Nucleus accumbens (tissue), 56 donors: ENCODE measurements at places on chromosomes 1 and 21.
A peak's percentile ranks its signal among the peaks of the same experiment; 100 is the strongest.

- no peak for DNase-seq
Observed at GRCh38 chr1:175693364-175693763, 50.0 kb downstream of the TNR start.

DNA sequence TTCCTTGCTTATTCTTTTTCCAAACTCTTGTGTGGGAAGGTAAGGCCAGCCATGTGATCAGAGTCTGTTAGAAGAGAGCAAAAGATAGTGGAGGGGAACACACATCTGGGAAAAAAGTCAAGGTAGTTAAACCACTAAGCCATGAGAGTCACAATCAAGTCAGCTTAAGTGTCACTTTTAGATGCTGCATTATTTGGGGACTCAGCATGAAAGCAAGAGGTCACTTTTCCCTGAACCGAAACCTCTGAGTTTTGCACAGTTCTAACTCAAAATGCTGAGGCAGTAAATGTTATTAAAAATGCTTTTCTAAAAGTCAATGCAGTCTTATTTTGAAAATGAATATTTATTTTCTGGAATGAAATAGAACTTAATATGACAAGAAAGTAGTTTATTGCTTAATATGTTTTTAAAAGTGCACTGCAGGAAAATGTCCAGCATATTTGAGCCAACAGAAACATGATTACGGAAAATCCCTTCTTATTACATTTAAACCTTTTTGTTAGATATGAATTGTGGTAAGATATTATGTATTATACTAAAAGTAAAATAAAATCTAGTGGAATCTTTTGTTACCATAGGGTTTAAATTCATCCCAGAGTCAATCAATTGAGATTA, 69.3 kb downstream of the RBM11 start:
- no peak for DNase-seq

GRCh38 chr1:61460191-61460590, 264.8 kb downstream of the TM2D1 start:
- DNase-seq = no peak

GRCh38 chr1:162144268-162144667, 74.8 kb downstream of the NOS1AP start:
- DNase-seq = no peak

GRCh38 chr1:68081775-68082283, 31.4 kb upstream of the DIRAS3 start:
- DNase-seq = no peak

DNA sequence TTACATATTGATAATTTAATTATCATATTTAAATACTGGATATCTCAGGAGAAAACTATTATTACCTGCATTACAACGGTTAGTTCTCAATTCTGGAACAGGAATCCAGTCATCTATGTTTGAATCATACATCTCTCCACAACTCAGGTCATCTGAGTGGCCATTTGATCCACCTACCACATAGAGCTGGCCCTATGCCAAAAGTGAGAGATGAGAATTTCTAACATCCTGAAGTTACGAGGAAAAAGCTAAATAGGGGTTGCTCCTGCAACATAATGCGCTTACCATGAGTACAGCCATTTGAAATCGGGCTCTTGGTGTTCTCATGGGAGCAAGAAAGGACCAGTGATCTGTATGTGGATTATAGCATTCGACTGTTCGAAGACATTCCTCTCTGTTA, 16.9 kb downstream of the IVNS1ABP start:
- no peak for DNase-seq

DNA sequence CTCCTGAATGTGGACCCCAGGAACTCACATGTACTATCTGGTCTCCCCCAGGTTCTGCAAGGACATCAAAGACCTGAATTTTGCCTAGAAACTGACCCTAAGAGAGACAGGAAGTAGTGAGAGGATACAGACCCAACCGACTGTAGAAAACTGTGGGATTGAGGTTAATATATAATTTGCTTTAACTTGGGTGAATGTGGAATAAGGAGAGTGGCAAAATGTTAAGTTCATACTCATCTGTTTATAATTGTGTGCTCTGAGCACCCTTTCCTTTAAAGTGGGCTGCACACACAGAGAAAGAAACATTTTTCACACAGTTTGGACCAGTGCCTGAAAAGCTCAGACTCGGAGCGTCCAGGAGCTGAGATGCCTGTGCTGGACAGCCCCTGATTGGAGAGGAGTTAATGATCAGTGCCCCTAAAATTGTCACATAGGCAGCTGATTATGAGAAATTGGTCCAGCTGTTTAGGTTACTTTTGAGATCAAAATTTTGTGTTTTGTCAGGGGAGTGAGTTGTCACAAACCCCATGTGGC, 37.2 kb downstream of the ROR1 start:
- no peak for DNase-seq

DNA sequence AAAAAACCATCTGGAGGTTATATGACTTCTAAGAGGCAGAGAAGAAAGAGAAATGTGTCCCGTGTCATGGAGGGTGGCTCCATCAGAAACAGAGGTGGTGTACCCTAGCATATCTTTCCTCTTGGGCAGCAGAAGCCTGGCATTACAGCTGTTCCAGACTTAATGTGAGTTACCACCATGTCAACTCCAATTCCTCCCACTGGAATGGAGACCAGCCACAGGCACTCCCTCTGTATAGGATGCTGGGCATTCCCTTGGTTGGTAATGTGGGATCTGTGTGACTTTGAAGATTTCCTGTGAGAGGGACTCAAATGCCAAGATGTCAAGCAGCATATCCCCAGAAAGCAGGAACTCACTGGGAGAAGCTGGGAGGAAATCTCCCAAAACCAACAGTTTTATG, 77.1 kb upstream of the COG2 start:
- DNase-seq = no peak

DNA sequence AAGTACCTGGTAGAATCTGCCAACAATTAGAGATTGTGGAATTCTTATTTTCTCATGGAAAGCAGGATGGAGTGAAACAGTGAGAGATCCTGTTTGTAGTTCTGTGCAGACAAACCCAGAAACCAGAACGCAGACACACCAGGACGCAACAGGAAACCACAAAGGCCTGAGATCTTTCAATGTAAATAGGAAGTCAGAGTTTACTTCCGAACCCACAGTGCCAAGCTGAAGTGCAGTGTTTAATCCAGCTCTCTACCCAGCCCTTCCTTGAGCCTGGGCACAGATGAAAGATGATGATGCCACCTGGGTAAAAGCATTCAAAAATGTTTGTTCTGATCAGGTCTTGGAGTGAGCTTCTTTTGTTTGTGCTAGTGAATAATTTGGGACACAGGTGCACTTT, 244.2 kb upstream of the HOOK1 start:
- no peak for DNase-seq

DNA sequence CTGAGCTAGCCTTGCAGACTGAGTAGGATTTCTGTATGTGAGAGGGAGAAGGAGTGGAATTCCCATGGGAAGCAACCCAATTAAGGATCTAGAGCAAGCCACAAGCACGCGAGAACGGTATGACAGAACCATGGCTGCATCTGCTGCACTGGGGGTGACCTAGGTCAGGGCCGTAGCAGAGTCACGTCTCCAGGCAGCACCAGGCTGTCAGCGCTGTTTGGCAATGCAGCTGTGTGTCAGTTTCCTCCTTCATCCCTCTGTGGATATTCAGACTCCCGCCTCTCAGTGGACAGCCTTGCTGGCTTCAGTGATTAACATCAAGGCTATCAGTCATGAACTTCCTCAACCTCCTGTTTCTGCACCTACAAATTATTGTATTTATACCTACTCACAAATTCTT, 118.1 kb upstream of the PPP2R5A start:
- DNase-seq = no peak

DNA sequence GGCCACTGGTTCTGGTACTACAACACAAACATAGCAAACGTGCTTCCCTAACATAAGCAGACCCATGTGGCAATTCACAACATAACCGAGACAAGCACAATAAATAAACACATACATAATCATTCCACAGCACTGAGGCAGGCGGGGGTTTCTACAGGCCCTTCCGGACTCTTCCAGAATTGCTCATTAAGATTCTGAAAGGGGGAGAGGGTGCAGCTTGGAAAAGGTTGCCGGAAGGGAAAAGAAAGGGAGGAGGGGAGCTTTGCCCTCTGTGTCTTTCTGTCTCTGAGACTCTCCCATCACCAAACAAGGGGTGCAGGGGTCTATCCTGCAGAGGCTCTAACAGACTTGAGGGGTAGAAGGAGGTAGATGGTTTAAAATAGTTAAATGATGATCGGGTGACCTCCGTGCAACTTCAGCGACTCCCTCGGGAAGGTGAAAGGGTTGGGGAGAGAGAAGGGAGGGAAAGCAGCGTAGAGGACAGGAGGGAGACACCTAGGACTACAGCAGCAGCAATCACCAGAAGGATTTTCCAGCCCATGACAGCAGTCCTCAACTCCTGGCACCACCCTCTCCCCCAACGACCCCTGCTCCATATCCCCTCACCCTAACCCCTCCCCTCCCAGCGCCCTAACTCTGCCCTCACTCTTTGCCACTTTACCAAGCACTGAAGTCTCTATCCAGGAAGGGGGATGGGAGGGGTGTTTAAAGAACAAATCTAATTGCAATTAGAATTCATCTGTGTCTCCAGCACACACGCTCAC, 365.5 kb upstream of the ESRRG start:
- DNase-seq = peak; percentile 17

GRCh38 chr21:34845521-34846451, 177.0 kb downstream of the CLIC6 start:
- DNase-seq = no peak

- no peak for DNase-seq
Observed at GRCh38 chr1:12549460-12550349, 68.3 kb downstream of the DHRS3 start.

- no peak for DNase-seq
Observed at GRCh38 chr1:63943393-63943792, 169.6 kb downstream of the ROR1 start.

DNA sequence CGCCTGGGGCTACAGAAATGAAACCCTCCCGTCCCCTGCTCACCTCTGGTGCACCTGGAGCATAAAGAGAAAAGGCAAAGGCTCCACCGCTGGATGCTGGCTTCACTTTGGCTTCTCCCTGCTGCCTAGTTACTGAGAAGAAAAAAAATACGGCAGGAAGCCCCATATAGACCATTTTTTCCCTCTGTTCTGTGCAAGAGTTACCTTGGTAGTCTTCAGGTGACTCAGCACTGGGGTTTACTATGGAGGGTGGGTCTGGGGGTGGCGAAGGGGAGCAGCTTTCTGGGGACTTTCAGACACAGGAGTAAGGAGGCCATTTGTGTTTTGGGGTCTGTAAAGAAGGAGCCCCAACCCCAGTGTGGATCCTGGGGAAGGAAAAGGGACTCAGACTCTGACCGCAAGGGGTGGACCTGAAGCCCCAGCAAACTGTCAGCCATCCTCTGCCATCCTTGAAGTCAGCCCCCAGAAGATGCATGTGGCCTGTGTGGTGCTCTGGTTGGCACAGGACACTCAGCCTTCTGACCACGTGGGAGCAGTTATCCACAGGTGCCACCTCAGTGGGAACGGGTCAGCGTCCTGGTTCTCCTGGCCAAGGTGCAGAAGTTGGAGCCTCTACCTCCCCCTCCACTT, 25.9 kb upstream of the EPS8L3 start:
- no peak for DNase-seq

DNA sequence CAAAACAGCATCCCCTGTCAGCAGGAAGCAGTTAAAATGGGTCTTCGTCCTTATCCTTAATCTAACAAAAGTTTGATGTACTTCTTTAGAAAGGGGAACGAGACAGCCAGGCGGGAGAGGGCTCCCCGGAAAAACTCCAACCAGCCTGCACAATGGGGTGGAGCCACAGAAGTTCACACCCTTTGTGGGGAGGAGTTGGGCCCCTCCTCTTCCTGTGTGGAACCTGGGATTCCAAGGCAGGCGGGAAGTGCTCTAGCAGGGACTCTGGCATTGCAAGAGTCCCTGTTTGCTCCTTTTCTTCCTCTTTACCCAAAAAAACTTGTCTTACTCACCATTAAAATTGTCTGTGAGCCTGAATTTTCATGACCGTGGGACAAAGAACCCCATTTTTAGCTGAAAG, 47.7 kb downstream of the FCRL5 start:
- no peak for DNase-seq

DNA sequence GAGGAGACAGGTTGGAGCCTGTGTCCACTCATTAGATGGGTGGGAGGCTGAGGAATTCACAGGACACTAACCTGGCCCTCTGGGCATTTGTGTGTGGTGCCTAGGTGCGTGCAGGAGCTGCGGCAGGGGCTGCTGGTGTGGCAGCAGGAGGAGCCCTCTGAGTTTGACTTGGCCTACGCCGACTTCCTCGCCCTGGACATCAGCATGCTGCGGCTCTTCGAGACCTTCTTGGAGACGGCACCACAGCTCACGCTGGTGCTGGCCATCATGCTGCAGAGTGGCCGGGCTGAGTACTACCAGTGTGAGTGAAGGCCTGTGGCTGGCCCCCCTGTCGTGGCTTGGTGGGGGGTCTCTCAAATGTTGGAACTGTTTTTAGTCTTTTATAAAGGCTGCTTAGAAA, 3.6 kb downstream of the XKR8 start:
- DNase-seq = no peak

DNA sequence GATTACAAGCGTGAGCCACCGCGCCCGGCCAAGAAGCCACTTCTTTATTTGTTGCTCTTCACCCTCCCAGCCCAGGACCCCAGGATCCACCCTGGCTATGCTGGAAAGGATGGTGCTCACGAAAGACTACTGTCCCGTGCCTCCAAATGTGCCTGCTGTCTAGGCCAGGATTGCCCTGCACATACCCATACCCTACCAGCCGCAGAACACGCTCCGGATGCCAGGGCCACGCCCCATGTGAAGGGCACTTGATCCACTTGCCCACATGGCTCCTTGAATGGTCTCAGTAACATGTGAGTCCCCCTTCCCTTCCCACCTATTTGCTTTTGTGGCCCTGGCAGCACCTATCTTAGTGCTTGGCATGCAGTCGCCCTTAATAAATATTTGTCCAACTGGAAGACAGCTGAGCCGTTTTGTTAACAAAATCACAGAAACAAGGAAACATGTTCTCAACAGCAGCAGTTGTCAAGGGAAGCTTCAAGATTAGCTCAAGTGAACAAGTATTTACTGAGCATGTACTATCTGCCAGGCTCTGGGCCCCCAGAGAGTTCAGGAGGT, 13.8 kb upstream of the UBXN10 start:
- no peak for DNase-seq

DNA sequence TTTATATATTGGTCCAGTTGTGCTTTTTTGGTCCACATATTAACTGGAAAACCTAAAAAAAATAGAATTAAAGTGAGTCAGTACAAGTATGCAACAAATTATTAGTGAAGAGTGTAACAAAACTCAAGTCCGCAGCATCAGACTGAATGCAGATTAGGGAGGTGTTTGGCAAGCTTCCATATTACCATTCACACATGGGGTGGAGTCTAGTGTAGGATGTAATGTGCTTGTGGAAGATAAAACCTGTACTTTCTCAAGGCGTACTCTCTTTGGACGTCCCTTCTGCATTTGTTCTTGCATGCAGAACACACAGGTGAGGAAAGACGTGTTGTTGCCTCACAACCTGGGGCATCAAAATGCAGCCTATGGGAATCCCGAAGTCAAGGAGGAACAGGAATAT, 668.7 kb downstream of the MRPL39 start:
- no peak for DNase-seq

- no peak for DNase-seq
Observed at GRCh38 chr1:101238031-101238628, 1.3 kb downstream of the S1PR1 start.
